ENCODE measurements at places on chromosomes 3 and 15.

GRCh38 chr3:294096-294495, 97.5 kb downstream of the CHL1 start:
- DNase-seq, result no peak

DNA sequence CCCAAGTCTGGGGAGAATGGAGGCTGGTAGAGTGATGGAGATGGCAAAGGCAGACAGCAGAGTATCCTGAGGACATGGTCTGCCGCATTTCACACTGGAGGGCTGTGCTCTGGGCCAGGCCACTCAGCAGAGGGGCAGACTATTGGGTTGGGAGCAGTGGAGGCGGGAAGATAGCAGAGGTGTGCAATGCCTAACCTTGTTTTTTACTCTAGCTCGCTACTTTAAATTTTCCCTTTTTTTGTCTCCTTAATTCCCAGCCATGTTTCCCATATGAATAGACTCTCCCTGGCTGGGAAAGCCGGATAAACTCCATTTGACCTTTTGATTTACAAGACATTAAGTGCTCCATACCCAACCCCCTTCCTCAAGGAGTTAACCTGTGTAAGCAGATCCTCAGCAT, 33.5 kb upstream of the ST6GAL1 start:
- DNase-seq, result no peak

DNA sequence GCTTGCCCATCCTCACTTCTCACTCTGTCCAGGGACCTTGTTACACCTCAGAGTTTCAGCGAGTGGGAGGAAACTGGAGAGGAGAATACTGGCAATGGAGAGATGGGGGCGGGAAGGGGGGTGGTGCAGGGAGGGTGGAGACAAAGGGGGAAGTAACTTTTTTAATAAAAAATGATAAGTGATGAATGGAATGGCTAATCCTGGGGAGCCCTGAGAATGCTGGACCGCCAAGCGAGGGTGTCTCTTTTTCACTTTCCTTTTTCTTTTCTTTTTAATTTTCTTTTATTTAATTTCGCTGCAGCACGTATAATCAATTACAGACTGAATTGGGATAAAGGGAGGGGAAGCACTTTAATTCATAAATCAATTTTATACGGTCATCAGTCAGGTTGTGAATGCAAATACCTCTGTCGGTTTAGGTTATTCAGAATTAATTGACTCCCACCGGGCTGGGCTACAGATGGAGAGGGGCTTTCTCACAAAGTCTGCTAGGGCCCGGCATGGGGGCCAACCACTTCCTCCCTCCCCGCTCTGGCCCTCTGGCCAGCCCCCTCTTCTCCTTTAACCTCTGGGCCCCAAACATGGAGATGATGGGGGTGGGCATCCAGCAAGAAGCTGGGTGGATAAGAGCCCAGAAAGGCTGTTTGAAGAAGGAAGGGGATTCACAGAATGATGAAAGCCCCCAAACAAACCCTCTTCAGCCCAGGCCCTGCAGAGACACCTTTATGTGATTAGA, 106.8 kb upstream of the BOC start:
- no peak for DNase-seq

- no peak for DNase-seq
Measured at GRCh38 chr3:53311882-53312281, 35.5 kb downstream of the DCP1A start.

DNA sequence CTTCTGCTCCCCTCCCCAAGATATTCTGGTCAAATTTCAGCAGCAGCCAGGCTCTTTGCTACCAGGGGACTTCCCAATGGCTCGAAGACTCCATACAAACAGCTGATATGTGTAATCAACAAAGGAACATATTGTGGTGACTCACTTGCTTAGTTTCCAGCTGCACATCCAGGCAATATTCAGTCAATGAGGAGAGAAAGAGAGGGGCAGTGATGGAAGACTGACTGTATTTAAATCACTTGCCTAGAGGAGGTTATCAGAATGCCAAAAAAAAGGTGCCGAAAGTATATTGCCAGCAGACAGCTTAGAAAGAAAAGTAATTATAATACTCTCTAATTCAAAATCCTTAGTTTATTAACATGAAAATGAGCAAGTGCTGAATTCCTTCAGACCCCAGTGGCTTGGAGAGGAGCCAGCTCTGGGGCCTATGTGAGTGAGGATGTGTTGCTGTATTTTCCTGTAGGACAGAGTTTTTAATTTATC, 236.5 kb downstream of the LRTM1 start:
- DNase-seq, result no peak

- no peak for DNase-seq
Measured at GRCh38 chr15:98905963-98906711, 101.5 kb downstream of the PGPEP1L start.

GRCh38 chr3:141466633-141467169, 20.1 kb upstream of the RASA2 start:
- no peak for DNase-seq

GRCh38 chr15:25095179-25095578, 140.4 kb downstream of the SNRPN start:
- DNase-seq, result no peak
